ENCODE measurements at places on chromosomes 13 and 19. TPM values are rescaled to one million over a fixed set of nuclear protein-coding genes. Genes with fewer than 3 reads are reported as not detected.

C1QTNF9B gene
- total RNA-seq, result 0.44 TPM

RCBTB2 gene
- 9.5 TPM for total RNA-seq

KIR2DL1 gene
- total RNA-seq, result not detected

ALKBH7 gene
- 59.1 TPM for total RNA-seq

NCR1 gene
- not detected for total RNA-seq

ZNF723 gene
- not detected for total RNA-seq

NLRP7 gene
- total RNA-seq, result under 0.01 TPM

ALOX5AP gene
- total RNA-seq, result 0.29 TPM

LGALS4 gene
- total RNA-seq, result not detected

MYO16 gene
- 0.29 TPM for total RNA-seq

BEST2 gene
- not detected for total RNA-seq

PROZ gene
- not detected for total RNA-seq

F10 gene
- total RNA-seq, result 33.4 TPM

TNNI3 gene
- not detected for total RNA-seq

VSTM2B gene
- total RNA-seq, result not detected

DLEU7 gene
- not detected for total RNA-seq

FARP1 gene
- 37.4 TPM for total RNA-seq

CCDC70 gene
- total RNA-seq, result not detected

PRX gene
- 2.2 TPM for total RNA-seq

GGN gene
- total RNA-seq, result 0.29 TPM

ZNF224 gene
- total RNA-seq, result 27.8 TPM

PROSER1 gene
- 9.1 TPM for total RNA-seq

LIPE gene
- 2.9 TPM for total RNA-seq

C13orf46 gene
- total RNA-seq, result 0.50 TPM

IL11 gene
- total RNA-seq, result 2.6 TPM

ZNF112 gene
- 9.6 TPM for total RNA-seq

URI1 gene
- total RNA-seq, result 62.4 TPM

POU4F1 gene
- not detected for total RNA-seq

FXYD3 gene
- total RNA-seq, result not detected

ZNF724 gene
- 6.7 TPM for total RNA-seq

ITPKC gene
- total RNA-seq, result 21.2 TPM

FXYD1 gene
- 0.44 TPM for total RNA-seq

ZNF177 gene
- total RNA-seq, result 1.3 TPM

CRTC1 gene
- total RNA-seq, result 2.6 TPM

ZNF135 gene
- 6.1 TPM for total RNA-seq

KLK1 gene
- total RNA-seq, result not detected

RFPL4A gene
- total RNA-seq, result not detected

C13orf42 gene
- total RNA-seq, result not detected

WDR87 gene
- under 0.01 TPM for total RNA-seq

PGLYRP2 gene
- total RNA-seq, result not detected

WDR88 gene
- not detected for total RNA-seq

DYRK1B gene
- 17.7 TPM for total RNA-seq

FCER2 gene
- not detected for total RNA-seq

PINLYP gene
- 2.0 TPM for total RNA-seq

ADPRHL1 gene
- 1.0 TPM for total RNA-seq

CYP2A6 gene
- not detected for total RNA-seq

MAP4K1 gene
- total RNA-seq, result 0.58 TPM

METTL21C gene
- not detected for total RNA-seq

SPRY2 gene
- 20.1 TPM for total RNA-seq

C19orf81 gene
- total RNA-seq, result not detected

OR10H1 gene
- not detected for total RNA-seq

LGI4 gene
- total RNA-seq, result 0.29 TPM

PRMT1 gene
- total RNA-seq, result 224 TPM

All from smooth muscle cell of trachea (primary cell).